ENCODE measurements at places on chromosomes 7 and 10. TPM values are rescaled to one million over a fixed set of nuclear protein-coding genes. Genes with fewer than 3 reads are reported as not detected.

Gene ANKRD61
- polyA plus RNA-seq = 0.35 TPM

DNA sequence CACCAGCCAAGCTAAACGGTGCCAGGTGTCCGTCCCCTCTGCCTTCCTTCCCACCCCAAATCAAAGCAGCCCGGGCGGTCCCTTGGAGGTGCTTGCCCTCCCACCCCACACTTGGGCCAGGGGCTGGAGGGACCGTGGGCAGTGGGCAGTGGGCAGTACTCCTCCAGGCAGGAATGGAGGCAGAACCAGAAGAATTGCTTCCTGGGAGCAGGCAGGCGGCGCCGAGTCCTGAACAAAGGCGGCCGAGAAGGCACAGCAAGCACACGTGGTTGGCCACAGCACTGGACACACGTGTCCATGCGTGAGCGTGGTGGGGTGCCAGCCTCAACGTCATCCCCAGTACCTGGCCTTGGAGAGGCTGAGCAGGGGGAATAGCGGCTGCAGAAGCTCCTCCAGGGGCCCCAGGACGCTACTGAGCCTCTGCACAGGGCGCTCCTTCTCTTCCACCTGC, 48.4 kb upstream of the NKX6-2 start:
- H3K36me3 ChIP-seq = no peaks in the 10 kb centered on the region
- DNase-seq = no peak
- no peak overlapping the region for H3K27ac ChIP-seq

Gene ACADSB
- 8.3 TPM for polyA plus RNA-seq

- no peak overlapping the region for H3K27ac ChIP-seq
- no peaks in the 10 kb centered on the region for H3K36me3 ChIP-seq
- no peaks in the 10 kb centered on the region for H3K27me3 ChIP-seq
Measured at GRCh38 chr7:51121036-51121790, 195.4 kb downstream of the COBL start.

GRCh38 chr7:2980401-2981102, 63.1 kb downstream of the CARD11 start:
- DNase-seq = no peak
- H3K36me3 ChIP-seq = no peaks in the 10 kb centered on the region
- no peak overlapping the region for H3K4me3 ChIP-seq
- H3K27ac ChIP-seq = no peak overlapping the region
- H3K4me1 ChIP-seq = no peaks in the 10 kb centered on the region
- no peaks in the 10 kb centered on the region for H3K27me3 ChIP-seq

Gene LRRC18
- polyA plus RNA-seq = not detected

- H3K27ac ChIP-seq = peak overlapping the region; percentile 92
- no peaks in the 10 kb centered on the region for H3K27me3 ChIP-seq
- peaks cover 23% of the 10 kb centered on the region for H3K4me1 ChIP-seq
- H3K36me3 ChIP-seq = no peaks in the 10 kb centered on the region
- H3K4me3 ChIP-seq = no peak overlapping the region
- no peak for DNase-seq
Measured at GRCh38 chr10:102131286-102132170, 1.3 kb upstream of the PPRC1 start.

Gene TFR2
- polyA plus RNA-seq = 0.88 TPM

Gene DMBT1
- 0.07 TPM for polyA plus RNA-seq

Gene LLCFC1
- polyA plus RNA-seq = not detected

DNA sequence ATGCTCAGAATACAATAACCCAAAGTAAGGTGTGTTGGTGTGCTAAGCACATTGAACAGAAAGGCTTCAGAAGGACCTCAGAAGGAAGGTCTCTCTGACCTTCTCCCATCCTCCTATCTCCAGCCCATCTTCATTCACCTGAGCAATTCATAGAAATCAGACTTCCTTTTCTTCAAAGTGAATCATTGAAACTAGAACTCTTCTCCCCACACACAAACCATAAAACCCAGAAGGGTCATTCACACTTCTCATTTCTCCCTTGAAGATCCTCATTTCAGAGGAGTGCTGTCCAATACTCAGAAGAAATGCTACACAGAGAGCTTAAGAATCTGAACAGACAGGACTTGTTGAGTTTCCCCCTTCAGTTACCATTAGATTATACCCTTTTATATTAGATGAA, 89.5 kb downstream of the VWDE start:
- H3K27me3 ChIP-seq = no peaks in the 10 kb centered on the region
- H3K4me1 ChIP-seq = no peaks in the 10 kb centered on the region
- no peak overlapping the region for H3K27ac ChIP-seq
- H3K36me3 ChIP-seq = no peaks in the 10 kb centered on the region
